ENCODE measurements at places on chromosomes 1 and 21. TPM values are rescaled to one million over a fixed set of nuclear protein-coding genes. Genes with fewer than 3 reads are reported as not detected.

The RNU1-4 gene
- 5,836 TPM for total RNA-seq

The PER3 gene
- total RNA-seq, result 2.3 TPM

The REN gene
- total RNA-seq, result not detected

The TMOD4 gene
- not detected for total RNA-seq

The FNDC10 gene
- 0.15 TPM for total RNA-seq

The FAM151A gene
- not detected for total RNA-seq

The DENND1B gene
- total RNA-seq, result 5.8 TPM

The TIAM1 gene
- total RNA-seq, result 0.15 TPM

The PLEKHA6 gene
- total RNA-seq, result 2.4 TPM

The SESN2 gene
- total RNA-seq, result 8.4 TPM

The TACSTD2 gene
- 0.65 TPM for total RNA-seq

The CASQ1 gene
- total RNA-seq, result not detected

The SPOCD1 gene
- total RNA-seq, result 19.8 TPM

The GBP2 gene
- total RNA-seq, result 57.6 TPM

The DNALI1 gene
- total RNA-seq, result 0.65 TPM

The PTAFR gene
- total RNA-seq, result under 0.01 TPM

The CTBS gene
- total RNA-seq, result 6.5 TPM

The RFX5 gene
- total RNA-seq, result 44.8 TPM

The ZNF648 gene
- not detected for total RNA-seq

The C1orf226 gene
- total RNA-seq, result 1.5 TPM

The KCNT2 gene
- under 0.01 TPM for total RNA-seq

The HAO2 gene
- not detected for total RNA-seq

The NPHS2 gene
- total RNA-seq, result not detected

The RGS13 gene
- total RNA-seq, result not detected

The KIF21B gene
- 1.1 TPM for total RNA-seq

Measured in epithelial cell of umbilical artery (primary cell).